ENCODE measurements at places on chromosomes 6 and 20.
A peak's percentile ranks its signal among the peaks of the same experiment; 100 is the strongest.

DNA sequence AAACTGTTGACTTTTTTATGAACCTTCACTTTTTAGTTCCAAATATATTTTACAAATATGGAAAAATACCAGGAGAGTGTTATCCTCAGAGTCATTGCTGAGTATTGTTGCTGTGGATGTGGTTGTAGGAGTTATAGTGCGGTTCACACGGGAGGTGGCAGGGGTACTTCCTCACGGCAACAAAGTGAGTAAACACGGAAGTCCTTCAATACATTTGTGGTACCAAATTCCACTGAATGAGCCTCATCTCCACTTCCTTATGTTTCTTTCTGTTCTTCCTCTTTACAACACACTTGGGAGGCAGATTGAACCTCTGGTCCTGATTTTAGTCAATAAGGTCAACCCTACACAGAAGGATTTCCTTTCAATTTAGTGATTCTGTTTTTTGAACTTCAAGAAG lies 371.8 kb downstream of the BTBD3 start:
- no peak overlapping the region for H3K4me3 ChIP-seq
- no peaks in the 10 kb centered on the region for H3K36me3 ChIP-seq
- DNase-seq: no peak
- H3K27ac ChIP-seq: no peak overlapping the region
- H3K27me3 ChIP-seq: no peaks in the 10 kb centered on the region
- peaks cover 9% of the 10 kb centered on the region for H3K4me1 ChIP-seq

- peaks cover 18% of the 10 kb centered on the region for H3K36me3 ChIP-seq
- H3K4me3 ChIP-seq: no peak overlapping the region
- no peaks in the 10 kb centered on the region for H3K4me1 ChIP-seq
- H3K27me3 ChIP-seq: no peaks in the 10 kb centered on the region
- no peak for DNase-seq
Measured at GRCh38 chr6:57190140-57190539, 18.0 kb downstream of the BAG2 start.

DNA sequence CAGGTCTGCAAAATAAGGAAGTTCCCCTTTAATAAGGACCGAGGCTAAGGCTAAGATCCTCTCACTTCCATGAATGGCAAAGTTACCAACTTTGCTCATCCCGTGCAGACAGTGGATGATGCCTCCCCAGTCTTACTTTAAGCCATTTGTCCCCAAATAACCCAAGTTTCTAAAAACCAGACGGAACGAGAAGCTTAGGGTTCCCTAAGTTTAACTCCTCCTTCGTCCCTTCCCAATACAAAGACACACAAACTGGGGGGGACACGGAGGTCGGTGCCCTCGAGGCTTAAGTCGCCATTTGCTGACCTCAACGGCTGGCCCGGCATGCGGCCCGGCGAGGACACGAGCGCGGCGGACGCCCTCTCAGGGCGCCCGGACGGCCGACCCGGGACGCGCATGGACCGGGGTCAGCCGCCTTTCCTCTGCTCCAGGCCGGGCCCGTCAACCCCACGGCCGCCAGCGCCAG lies 527 bp downstream of the FBXO30 start:
- H3K27me3 ChIP-seq: no peaks in the 10 kb centered on the region
- DNase-seq: peak; percentile 31
- peaks cover 39% of the 10 kb centered on the region for H3K4me1 ChIP-seq

DNA sequence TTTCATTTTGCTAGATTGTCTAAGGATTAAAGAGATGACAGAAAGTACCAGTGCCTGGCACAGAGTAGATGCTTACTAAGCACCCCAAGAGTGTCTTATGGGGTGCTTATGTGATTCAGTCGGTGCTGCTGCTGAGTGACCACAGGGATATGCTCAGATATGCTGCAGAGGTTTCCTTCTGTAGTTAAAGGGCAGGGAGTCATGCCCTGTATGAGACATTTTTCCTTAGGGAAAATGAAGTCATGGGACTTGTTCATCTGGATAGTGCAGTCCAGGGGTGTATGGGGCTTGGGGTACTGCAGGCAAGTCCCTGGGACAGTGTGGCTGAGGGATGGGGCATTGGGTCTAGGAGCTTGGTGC lies 25.1 kb downstream of the TOX2 start:
- no peaks in the 10 kb centered on the region for H3K27me3 ChIP-seq
- no peaks in the 10 kb centered on the region for H3K4me1 ChIP-seq
- no peak overlapping the region for H3K4me3 ChIP-seq

- DNase-seq: no peak
- H3K27ac ChIP-seq: no peak overlapping the region
Measured at GRCh38 chr6:11475016-11475415, 62.5 kb upstream of the TMEM170B start.

DNA sequence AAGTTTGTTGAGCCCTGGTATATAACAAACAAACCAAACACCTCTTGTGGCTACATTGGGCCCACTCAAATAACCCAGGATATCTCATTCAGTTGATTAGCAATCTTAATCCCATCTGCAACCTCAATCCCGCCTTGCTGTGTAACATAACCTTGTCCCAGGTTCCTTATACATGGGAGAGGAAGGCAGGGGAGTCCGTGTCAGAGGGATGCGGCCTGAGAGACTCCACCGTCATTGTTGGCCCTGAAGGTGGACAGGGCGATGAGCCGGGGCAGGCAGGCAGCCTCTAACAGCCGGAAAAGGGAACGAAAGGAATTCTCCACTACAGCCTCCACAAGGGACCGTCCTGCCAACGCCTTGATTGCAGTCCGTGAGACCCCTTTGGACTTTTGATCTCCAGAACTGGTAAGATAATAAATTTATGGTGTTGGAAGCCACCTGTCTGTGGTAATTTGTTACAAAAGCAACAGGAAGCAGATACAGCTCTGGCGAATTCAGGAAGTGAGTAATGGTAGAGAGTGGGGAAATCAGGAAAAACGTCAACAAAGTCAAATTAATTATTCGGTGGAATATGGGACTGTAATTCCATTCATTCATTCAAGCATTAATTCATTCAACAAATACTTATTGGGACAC lies 124.5 kb upstream of the SALL4 start:
- H3K36me3 ChIP-seq: no peaks in the 10 kb centered on the region
- H3K27ac ChIP-seq: no peak overlapping the region
- DNase-seq: no peak

DNA sequence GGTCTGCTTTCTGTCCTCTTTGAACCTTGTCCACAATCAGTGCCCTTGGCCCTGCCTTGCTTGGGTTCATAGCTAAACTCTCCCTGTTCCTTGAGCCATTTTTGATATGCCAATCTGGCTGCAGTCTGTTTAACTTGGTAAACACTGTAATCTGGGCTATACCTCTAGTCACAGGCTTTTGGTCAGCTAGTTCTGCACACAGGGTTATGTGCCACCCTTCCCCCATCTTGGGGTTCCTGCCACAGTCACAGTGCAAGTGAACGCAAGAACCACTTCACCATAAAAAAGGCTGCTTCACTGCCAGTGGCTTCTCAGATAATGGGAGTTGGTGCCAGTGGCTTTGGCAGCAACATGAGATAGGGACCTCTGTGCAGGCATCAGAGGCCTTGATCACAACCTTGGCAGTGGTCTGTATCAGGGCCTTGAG lies 10.9 kb upstream of the ATRN start:
- no peaks in the 10 kb centered on the region for H3K36me3 ChIP-seq
- H3K27me3 ChIP-seq: no peaks in the 10 kb centered on the region
- H3K4me3 ChIP-seq: no peak overlapping the region
- no peak overlapping the region for H3K27ac ChIP-seq
- H3K4me1 ChIP-seq: peaks cover 6% of the 10 kb centered on the region
- no peak for DNase-seq

DNA sequence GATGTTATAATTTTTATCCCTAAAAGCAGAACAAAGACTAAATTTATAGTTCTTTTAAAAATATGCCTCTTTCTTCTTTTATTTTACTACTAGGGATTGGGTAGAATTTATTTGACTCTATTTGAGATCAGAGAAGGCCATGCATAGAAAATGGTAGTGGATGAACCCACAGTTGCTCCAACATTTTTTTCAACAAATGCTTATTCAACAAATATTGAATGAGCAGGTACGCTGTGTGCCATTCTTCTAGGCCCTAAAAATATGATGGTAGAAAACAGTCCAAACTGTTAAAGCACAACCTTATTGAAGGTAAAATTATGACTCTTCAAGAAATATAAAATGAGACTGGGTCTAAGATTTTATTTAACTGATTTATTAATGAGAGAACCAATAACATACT lies 30.0 kb downstream of the OTOR start:
- H3K27me3 ChIP-seq: peaks cover 18% of the 10 kb centered on the region
- no peak overlapping the region for H3K4me3 ChIP-seq
- no peak overlapping the region for H3K27ac ChIP-seq
- H3K4me1 ChIP-seq: no peaks in the 10 kb centered on the region
- no peak for DNase-seq

- no peaks in the 10 kb centered on the region for H3K36me3 ChIP-seq
- H3K4me3 ChIP-seq: peak overlapping the region; percentile 24
- peak; percentile 7 for DNase-seq
- peaks cover 23% of the 10 kb centered on the region for H3K4me1 ChIP-seq
Measured at GRCh38 chr6:129500958-129501739, 208.8 kb downstream of the ARHGAP18 start.

DNA sequence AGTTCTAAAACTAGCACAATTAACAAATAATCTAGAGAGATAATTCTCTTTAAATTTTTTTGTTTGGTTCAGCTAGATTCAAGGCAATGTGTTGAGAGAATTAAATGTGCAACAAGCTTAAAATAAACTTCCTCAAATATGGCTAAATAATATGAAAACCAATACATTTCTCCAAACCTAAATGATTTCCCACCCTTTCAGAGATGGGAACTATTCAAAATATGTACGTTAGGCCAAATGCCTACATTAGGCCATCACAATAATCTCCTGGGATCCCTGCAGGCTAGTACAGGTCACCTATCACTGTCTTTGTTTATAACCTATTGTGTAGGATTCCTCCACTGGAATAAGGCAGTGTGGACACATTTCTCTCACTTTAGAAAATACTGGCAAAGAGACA lies 1.7 kb downstream of the FAXC start:
- H3K36me3 ChIP-seq: peaks cover under 1% of the 10 kb centered on the region
- H3K4me1 ChIP-seq: peaks cover 41% of the 10 kb centered on the region
- no peak overlapping the region for H3K27ac ChIP-seq
- H3K4me3 ChIP-seq: peak overlapping the region; percentile 94
- H3K27me3 ChIP-seq: peaks cover 7% of the 10 kb centered on the region
- DNase-seq: no peak

DNA sequence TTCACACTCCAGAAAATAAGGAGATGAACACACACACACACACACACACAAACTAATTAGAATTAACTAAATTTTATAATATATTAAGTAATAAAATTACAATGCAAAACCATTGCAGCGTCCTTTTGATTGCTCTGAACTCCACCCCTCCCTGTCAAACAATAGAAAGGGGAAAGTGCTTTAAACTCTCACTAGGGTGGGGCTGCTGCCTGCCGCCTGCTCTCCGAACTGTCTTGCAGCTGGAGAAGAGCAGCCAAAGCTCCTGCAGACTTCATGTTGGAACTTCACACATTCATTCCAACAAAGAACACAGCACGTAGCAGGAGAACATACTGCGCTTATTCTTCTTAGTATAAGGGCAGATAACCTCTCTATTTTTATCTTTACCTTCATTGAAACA lies 83.2 kb downstream of the GCLC start:
- peaks cover 9% of the 10 kb centered on the region for H3K4me1 ChIP-seq
- H3K27ac ChIP-seq: no peak overlapping the region
- no peaks in the 10 kb centered on the region for H3K36me3 ChIP-seq
- no peak for DNase-seq
- H3K27me3 ChIP-seq: no peaks in the 10 kb centered on the region
- no peak overlapping the region for H3K4me3 ChIP-seq

DNA sequence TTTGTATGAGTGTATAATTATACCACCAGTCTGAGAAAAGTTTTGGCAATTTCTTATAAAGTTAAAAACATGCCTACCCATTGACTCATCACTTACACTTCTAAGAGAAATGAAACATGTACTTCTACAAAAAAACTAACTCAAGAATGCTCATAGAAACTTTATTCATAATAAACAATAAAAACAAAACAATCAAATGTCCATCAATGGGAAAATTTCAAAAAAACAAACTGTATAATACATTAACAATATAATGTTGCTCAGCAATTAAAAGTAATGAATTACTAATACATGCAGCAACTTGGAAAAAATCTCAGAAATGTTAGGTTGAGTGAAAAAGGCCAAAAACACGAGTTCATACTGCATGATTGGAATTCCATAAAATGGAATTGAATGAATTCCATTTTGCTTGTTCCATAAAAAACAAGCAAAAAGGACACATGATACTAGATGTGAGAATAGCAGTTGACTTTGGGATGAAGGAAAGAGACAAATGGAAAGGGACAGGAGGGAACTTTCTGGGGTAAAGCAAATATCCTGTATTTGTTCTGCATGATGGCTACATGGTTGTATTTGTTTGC lies 726.6 kb downstream of the RFPL4B start:
- DNase-seq: no peak
- H3K27ac ChIP-seq: no peak overlapping the region
- no peaks in the 10 kb centered on the region for H3K27me3 ChIP-seq
- peaks cover 22% of the 10 kb centered on the region for H3K4me1 ChIP-seq

DNA sequence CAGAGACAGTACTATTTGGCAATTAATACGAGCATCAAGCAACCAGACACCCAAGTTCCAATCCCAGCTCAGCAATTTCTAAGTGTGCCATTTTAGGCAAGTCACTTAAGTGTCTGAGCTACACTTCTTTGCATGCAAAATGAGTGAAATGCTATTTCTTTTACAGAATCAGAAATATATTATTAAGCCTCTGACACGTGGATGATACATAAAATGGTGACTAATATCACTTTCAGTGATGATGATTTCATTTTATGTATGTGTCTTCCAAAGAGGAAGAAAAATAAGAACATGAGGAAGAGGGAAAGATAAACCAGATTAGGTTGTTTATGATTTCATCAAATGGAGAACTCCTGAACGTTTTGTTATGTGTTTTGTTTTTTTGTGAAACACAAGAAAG lies 158.6 kb downstream of the TSHZ2 start:
- DNase-seq: no peak
- H3K4me1 ChIP-seq: no peaks in the 10 kb centered on the region
- H3K27me3 ChIP-seq: peaks cover 7% of the 10 kb centered on the region
- H3K36me3 ChIP-seq: no peaks in the 10 kb centered on the region
- H3K4me3 ChIP-seq: no peak overlapping the region

- H3K36me3 ChIP-seq: no peaks in the 10 kb centered on the region
- DNase-seq: no peak
- H3K27me3 ChIP-seq: no peaks in the 10 kb centered on the region
Measured at GRCh38 chr6:44237021-44237812, 9.7 kb upstream of the HSP90AB1 start.

DNA sequence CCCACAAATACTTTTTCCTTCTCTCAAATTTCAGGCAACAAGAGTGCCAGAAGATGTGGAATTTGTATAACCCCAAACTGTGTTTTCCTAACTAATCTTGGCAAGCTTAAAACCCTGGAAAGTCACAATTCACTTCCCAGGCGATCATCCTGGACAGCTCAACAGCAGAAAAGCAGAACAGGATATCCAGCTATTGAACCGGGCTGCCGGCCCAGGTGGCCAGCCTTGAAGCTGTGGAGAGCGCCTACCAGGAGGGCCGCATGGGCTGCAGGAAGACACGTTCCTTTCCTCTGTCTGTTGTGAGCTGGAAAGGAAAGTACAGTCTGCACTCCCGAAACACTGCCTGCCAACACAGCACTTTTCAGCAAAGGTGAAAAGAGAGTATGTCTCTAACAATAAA lies 719.7 kb upstream of the MARCKS start:
- H3K36me3 ChIP-seq: no peaks in the 10 kb centered on the region
- H3K4me3 ChIP-seq: no peak overlapping the region

- DNase-seq: no peak
- no peaks in the 10 kb centered on the region for H3K27me3 ChIP-seq
- H3K4me3 ChIP-seq: no peak overlapping the region
- H3K4me1 ChIP-seq: no peaks in the 10 kb centered on the region
Measured at GRCh38 chr6:50965495-50965894, 146.8 kb downstream of the TFAP2B start.

Measured in neural crest cell (in vitro differentiated cells).